ENCODE measurements at places on chromosomes 3 and 15.
A peak's percentile ranks its signal among the peaks of the same experiment; 100 is the strongest.

DNA sequence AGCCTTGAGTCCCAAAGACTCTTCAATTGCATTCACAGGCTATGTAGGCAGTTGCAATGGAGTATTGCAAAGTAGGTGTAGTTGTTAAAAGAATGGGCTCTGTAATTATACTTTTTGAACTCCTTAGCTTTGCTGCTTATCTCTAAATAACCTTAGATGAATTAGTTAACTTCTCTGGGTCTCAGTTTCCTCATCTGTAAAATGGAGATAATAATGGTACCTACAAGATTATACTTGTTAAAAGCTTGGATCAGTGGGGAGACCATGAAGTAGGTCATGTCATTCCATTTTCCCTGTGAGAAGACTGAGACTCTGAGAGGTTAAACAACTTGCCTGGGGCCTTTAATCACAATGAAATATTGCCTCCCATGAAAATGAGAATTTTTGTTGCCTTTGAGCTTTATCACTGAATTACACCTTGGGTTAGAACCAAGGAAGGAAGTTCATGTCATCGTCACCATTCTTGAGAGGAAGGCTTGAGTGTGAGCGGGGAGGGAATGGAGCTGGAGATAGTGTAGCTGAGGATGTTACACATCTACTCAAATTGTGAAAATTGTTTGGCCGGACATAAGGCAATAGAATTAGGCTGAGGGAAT, 38.1 kb downstream of the CTDSPL start:
- DNase-seq: no peak

GRCh38 chr15:85860394-85861161, 65.9 kb upstream of the KLHL25 start:
- no peak for DNase-seq

DNA sequence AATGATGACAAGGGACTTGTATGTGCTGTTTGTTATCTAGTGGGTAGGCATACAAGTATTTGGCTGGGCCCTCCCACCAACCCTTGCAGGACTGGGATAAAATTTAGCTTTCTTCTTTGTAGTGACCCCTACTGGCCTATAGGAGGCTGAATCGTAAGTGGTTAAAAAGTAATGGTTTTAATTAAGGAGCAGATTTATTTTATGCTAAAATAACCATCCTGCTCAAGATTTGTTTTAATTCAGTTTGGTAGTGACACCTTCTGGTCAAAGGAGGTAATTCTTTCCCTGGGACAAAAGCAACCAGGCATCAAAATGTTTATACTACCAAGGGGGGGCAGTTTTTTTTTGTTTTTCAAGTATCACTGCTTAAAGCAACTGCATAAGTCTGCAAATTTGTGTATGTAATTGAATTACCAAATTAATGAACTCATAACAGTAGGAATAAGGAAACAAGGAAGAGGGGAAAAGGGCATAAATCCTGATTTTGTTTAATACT, 70.7 kb downstream of the TOP2B start:
- peak; percentile 65 for DNase-seq

- DNase-seq: no peak
Observed at GRCh38 chr15:69244798-69245197, 53.9 kb upstream of the PAQR5 start.

GRCh38 chr15:60375306-60375705, 22.5 kb downstream of the ANXA2 start:
- DNase-seq: no peak

DNA sequence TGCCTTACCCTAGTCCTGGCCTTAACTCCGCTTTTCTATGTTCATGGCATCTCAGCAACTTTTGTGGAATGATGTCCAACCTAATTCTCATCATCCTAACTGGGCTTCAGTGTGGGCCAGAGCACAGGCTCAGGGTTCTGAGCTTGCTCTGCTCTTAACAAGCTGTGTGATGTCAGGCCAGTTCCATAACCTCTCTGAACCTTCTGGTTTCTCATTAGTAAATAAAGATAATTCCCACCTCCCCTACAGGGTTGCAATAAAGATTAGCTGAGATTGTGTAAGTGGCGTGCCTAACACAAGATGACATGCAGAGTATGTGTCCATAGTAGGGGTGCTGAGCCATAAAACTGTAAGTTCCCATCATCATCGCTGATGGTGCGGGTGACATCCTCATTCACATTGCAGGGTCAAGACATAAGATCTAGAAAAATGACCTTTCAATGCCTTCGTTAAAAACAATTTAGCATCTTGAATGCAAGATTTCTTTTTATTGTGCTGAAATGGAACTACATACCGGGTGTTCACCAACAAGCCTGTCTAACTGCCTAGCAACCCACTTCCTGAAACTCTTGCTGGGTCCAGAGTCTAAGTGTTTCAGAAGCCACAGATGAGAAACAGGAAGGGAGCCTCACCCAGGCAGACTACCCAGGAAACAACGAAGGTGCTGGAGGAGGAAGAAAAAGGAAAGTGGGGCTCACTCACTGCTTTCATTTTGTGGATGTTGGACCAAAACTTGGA, 36.2 kb downstream of the CDCP1 start:
- DNase-seq: no peak
